Nucleus accumbens (tissue), 56 donors: ENCODE measurements at places on chromosomes 4 and X.
A peak's percentile ranks its signal among the peaks of the same experiment; 100 is the strongest.

GRCh38 chrX:2863646-2864045, 34.9 kb downstream of the GYG2 start:
- no peak for DNase-seq

DNA sequence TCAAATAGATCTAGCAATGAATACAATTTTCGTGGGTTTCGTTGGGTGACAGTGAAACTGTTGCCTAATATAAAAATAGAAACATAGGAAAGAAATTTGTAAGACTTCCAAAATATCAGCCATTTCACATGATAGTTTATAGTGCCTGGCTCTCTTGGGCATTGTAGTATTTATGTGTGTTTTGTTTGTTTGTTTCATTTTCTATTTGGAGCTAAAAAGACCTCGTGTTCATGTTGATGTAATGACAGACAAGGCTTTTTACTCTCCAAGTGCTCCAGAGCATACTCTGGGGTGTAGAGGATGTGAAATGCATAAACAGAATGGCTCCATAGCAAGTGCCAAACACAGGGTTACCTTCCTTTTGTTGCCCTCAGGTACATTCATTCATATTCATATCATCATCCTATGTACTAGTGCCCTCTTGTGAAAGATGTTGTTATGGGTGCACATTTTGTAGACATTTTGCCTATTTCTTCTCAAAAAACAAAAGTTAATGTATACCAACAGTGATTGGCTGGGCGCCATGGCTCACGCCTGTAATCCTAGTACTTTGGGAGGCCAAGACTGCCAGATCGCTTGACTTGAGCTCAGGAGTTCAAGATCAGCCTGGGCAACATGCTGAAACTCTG, 100.7 kb upstream of the AMOT start:
- no peak for DNase-seq

- no peak for DNase-seq
Observed at GRCh38 chr4:48193096-48193836, 59.2 kb upstream of the TXK start.

- DNase-seq: no peak
Observed at GRCh38 chrX:56986138-56986537, 9.2 kb downstream of the SPIN3 start.

- no peak for DNase-seq
Observed at GRCh38 chr4:143633833-143634232, 66.6 kb downstream of the FREM3 start.

- DNase-seq: no peak
Observed at GRCh38 chr4:166239354-166239753, 366.3 kb downstream of the TLL1 start.

GRCh38 chr4:168538632-168539031, 41.8 kb downstream of the PALLD start:
- DNase-seq: no peak

DNA sequence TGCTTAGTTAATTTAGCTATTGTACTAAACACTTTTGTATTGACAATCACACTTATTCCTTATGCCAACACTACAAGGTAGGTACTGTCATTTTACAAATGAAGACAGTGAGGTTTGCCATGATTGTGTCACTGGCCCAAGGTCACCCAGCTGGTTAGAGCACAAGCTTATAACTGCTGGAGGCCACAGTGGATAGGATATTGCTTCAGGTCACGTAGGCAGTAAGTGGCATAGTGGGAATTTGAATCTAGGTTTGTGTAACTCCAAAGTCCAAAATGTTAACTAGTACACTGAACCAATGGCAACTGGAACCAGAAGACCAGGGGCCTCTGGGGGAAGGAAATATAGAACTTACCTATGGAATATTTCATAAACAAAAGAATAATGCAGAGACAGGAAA, 21.1 kb upstream of the PITX2 start:
- no peak for DNase-seq

GRCh38 chr4:159446266-159446976, 343.5 kb downstream of the RAPGEF2 start:
- DNase-seq: peak; percentile 16

- DNase-seq: no peak
Observed at GRCh38 chr4:62791386-62791785, 1591.3 kb downstream of the ADGRL3 start.

GRCh38 chr4:76737180-76737579, 160.8 kb downstream of the SOWAHB start:
- no peak for DNase-seq

DNA sequence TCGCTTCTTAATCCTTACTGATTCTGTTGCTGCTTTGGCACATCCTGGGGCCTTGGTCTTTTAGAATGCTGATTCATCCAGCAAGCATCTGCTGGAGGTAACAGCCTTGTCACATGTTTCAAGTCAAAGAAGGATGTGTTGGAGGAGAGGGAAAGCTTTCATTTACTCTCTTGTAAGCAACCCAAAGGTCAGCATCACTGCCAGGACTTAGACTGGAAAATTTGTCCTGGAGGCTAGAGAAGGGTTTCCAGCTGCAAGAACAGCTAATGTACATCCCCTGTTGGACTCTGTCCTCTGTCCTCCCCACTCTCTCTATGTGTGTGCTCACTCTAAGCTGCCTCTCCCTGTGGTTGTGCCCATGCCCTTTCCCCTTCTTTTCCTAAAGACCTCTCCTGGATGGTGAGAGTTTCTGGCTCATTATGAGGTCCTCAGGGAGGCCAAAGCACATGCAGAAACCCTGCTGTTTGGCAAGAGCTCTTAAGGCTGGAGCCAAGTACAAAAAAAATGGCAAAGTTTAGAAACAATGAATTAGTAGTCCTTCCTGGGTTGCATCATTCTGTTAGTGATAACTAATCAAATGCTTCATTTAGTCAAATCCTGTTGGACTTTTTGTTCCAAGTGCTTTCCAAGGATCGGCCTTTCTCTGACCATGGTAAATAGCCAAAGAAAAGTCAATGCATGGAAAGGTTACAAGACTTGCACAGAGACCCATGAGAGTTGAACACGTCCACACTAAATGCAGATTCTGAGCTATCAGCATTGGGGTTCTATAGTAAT, 13.4 kb upstream of the SRPX start:
- DNase-seq: no peak

DNA sequence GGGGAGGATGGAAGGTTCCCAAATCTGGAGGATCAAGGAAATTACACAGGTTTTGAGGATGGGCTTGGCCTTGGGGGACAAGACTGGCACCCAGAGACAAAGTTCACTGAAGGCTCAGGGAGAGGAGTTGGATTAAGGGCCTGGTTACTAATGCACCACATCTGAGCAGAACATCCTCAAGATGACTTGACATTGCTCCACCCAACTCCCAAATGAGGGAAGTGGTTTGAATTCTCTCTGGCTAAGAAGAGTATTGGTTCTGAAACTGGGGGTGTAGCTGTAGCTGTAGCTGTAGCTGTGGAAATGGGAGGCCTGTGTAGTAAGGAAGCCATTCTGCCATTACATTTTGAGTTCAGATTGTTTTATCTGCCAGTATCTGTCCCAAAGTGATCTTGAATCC, 129.4 kb downstream of the RASL11B start:
- no peak for DNase-seq

GRCh38 chr4:141246243-141246642, 25.5 kb downstream of the ZNF330 start:
- DNase-seq: no peak

DNA sequence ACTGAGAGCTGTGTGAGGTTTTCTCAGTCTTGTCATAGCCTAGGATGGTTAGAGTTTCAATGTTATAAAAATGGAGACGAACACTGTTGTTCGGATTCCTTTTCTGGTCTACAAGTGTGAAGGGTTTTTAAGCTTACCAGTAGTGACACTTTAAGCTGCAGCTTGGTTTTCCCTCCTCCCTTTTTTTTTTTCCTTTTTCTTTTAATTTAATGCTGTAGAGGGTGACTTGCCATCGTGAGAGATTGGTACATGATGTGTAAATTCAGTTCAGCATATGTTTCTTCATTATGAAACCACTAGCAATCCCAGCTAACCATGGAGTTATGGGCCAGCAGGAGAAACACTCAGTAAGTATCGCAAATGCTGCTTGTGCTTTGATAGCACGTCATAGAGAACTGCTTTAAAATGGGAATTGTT, 165.0 kb downstream of the RAPGEF2 start:
- DNase-seq: no peak

- no peak for DNase-seq
Observed at GRCh38 chr4:8297141-8297601, 27.6 kb downstream of the HTRA3 start.

DNA sequence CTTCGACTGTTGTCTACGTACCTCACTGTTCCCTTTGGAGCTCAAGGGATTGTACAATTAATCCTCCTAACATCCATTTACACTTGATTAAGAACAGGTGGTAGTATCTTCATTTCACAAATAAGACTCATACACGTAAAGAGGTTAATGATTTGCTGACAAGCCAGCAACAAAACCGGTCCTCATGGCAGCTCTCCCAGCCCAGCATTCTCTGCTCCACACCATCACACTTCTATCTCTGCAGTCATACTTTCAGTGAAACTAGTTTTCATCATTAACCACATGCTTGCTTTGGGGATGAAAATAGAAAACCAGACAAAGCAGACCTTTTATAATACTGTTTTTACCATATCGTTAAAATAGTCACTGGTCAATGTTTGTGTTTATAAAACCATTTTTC, 28.7 kb upstream of the CASK start:
- no peak for DNase-seq

- no peak for DNase-seq
Observed at GRCh38 chr4:52638717-52639116, 20.4 kb downstream of the USP46 start.

DNA sequence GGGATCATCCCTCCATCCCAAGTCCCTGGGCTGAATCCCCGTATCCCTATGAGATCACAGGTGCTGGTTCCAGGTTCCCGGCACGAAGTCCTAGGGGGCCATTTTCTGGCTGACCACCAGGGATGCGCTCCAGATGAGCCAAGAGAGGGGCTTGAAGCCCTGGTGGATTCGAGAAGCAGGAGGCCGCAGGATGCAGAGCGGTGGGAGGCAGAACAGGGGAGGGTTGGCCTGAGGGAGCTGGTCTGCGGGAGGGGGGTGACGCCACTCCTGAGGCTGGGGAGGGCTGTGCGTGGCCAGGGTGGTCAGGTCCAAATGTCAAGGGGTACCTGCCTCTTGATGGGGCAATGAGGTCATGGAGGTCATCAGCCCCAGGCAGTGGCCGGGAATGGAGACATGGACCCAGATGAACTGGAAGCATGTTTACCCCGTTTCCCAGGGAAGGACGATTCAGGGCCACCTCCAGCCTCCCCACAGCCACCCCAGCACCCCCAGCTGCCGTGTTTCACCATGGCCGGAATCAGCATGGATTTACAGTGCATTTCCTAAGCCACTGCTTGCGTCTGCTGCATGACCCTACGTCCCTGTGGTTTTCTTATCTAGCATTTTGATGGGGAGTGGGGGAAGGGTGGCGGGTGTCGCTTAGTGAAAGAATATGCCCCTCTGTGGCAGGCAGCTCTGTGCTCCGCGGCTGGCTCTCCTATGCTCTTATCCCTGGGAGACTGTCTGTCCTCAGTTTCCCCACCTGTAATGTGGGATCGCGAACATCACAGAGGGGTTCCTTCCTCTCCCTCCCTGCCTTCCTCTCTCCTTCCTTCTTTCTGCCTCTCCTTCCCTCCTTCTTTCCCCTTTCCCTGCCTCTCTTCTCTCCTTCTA, 17.0 kb upstream of the HTRA3 start:
- no peak for DNase-seq

DNA sequence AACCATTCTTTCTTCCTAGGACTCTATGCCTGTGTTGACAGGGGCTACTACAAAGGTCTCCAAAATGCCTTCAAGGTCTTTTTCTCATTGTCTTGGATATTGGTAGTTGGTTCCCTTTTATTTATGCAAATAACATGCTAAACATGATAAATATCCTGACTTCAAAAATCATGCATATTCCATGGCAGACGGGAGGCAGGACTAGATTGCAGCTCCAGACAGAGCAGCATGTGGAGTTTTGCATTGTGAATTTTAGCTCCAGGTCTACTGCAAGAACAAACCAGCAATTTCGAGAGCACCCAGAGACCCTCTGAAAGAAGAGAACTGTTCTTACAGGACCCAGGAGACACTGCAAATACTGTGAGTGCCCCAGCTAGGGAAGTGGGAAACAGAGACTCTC, 254.9 kb downstream of the RCHY1 start:
- no peak for DNase-seq

GRCh38 chrX:1582686-1583437, 8.5 kb upstream of the AKAP17A start:
- DNase-seq: no peak

GRCh38 chrX:124338733-124339514, 6.5 kb downstream of the TEX13D start:
- DNase-seq: no peak

GRCh38 chr4:54662123-54662522, 4.4 kb downstream of the KIT start:
- DNase-seq: no peak

GRCh38 chr4:19309378-19309777, 942.3 kb upstream of the SLIT2 start:
- no peak for DNase-seq

DNA sequence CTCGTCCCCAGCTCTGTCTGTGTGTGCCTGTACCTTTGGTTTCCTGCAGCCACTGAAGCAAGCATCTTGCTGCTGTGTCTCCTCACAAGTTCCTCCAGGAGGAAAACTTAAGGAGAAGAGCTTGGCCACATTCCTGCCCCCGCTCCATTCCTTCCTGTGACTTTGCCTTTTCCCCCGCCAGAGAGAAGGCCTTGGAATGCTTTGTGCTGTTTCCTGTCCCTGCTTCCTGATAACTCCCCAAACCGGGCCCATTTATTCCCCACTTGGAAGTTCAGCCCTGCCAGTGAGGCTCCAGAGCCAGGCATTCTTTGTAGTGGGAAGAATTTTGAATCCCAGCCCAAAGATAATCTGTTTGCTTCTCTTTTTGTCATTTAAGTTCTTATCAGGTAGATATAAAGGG, 33.1 kb downstream of the SMIM10L2A start:
- DNase-seq: no peak

- DNase-seq: peak; percentile 24
Observed at GRCh38 chr4:15778289-15779241, at the start of gene CD38. TSS of gene CD38 (plus strand) at chr4:15778328. CDS start at chr4:15778415, 87 bp downstream.

GRCh38 chr4:78609580-78609979, 58.0 kb downstream of the ANXA3 start:
- DNase-seq: no peak
